SIG-M5 (cell line): ENCODE measurements at places on chromosomes 16 and 17.

GRCh38 chr17:63035271-63035670 is 69.2 kb downstream of the TANC2 start:
- no peak for DNase-seq

DNA sequence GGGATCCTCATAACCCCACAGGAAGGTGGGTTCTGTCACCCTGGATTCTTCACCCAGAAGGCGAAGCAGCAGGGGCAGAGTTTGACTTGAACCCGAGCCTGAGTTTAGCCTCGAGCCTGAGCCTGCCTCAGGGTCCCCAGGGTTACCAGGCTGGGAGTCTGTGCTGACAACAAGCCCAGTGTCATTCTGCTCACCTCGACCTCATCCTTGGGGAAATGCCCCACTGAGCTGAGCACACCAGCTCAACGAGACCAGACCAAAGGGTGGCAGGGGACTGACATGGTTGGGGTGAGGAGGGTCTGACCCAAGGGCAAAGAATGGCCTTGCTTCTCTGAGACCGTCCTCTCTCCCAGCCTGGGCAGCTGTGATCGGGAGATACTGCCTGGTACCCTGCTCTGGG is 20.2 kb downstream of the CACNG4 start:
- DNase-seq: no peak

DNA sequence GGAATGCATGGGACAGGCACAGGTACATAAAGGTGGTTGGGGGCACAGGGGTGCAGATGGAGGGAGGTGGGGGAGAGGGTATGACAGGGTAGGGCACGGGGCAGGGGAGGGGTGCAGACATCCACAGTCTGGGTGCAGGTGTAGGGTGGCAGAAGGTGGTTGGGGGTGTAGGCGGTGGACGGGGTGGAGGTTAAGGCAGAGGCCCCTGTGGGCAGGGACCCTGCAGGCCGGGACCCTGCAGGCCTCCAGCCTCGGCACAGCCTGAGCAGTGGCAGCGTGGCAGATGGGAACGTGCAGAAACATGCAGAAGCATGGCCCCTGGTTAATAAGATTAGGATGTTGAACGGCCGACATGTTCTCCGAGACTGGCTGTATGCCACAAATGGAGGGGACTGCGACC is 115.2 kb downstream of the RBFOX3 start:
- DNase-seq: no peak

- DNase-seq: no peak
These were observed 3.0 kb downstream of the CORO1A start for GRCh38 chr16:30186444-30186781.

DNA sequence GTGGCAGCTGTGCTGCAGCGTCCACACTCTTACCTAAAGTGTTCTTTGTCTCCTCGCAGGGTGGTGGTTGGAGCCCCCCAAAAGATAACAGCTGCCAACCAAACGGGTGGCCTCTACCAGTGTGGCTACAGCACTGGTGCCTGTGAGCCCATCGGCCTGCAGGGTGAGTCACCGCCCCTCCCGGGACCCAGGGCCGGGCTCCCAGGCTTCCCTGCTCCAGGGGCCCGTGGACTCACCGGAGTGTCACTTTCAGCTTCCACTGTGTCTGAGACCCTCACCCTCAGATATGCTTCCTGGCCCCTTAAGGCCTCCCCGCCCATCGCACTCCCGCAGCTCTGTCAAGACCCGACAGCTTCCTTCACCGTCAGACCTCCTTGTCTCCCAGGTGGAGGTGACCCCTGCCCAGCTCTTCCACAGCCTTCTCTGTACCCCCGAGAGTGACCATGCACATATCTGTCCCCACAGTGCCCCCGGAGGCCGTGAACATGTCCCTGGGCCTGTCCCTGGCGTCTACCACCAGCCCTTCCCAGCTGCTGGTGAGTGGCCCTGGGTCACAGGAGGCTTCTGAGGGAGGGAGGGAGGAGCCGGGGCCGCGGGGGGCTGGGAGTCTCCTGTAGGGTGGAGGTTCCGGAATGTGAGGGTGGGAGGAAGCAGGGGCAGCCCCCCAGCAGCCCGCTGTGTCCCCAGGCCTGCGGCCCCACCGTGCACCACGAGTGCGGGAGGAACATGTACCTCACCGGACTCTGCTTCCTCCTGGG is 1.8 kb downstream of the ITGAX start:
- DNase-seq: no peak

DNA sequence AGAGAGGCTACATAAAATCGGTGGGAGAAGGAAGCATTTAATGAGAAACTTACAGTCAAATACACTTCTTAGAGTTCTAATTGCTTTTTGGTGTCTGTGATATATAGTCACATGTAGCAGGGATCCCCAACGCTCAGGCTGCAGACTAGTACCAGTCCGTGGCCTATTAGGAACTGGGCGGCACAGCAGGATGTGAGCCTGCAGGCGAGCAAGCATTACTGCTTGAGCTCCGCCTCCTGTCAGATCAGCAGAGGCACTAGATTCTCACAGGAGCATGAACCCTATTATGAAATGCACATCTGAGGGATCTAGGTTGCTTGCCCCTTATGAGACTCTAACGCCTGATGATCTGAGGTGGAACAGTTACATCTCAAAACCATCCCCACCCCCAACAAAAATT is 158.5 kb downstream of the TANC2 start:
- DNase-seq: no peak

DNA sequence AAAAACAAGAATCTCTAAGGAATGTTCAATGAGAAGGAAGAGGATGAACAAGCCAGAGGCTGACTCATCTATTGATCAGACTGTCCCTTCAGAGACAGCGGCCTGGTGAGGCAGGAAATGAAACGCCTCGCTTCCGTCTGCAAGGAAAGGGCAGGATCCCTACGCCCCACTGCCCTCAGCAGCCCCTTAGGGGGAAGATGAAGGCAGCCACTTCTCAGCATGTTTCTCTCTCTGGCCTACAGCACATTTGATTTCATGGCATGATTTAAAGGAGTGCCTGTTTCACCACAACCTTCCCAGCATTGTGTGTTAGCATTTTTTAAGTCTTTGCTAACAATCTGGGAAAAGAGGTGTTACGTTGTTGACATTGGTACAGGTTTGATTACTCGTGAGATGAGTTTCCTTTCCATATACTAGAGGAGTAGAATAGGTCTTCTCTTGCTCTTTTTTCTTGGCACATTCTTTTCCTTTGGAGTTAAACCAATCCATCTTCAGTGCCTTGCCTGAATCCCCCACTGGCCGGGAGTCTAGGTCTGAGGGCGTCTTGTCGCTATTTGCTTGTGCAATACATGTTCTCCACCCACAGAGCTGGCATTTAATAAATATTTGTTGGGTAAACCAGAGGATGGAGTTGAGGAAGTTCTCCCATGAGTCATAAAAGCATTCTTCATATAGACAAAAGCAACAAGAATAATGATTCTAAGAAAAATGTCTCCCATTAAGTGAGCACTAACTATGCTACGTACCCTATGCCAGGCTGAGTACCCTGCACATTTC is 47.4 kb downstream of the RBFOX3 start:
- DNase-seq: no peak

- no peak for DNase-seq
These were observed 26.8 kb downstream of the GAS7 start for GRCh38 chr17:10171581-10171981.

DNA sequence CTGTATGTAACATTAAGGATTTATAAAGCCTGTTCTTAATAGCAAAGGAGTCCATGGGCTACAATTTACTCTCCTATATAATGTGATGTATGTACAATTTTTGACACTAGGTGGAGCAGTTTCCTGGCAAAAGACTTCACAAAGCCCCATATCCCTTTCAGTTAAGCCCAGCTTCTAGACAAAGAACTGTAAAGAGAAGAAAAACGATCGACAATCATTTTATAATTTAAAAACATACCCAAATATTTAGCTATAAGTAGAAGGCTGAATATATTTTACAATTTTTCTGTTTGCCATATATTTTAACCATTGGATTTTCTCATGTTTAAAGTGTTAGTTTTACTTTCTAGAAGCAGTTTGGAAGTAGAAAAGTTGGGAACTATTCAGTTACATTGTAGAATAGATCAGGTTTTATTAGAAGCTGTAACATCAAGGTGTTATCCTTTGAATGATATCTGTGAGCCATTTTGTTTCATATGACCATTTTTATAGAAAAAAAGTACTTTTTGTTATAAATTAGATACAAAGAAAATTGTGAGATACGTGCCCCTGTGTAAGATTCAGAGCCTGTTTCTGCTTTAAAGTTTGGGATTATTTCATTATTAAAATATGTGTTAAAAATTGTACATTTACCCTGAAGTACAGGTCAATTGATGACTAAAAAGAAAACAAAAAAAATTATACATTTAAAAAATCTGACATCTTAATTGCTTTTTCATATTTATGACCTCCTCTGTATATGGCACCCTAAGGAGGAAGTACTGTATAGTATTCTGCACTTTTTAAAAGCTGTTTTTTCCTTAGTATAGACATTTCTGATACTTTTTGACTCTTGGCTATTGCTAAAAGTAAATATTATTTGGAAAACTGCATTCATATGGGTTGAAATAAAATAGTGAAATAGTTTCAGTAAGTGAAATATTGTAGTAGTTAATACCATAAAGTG is 46.3 kb downstream of the VMP1 start:
- peak; percentile 39 for DNase-seq

DNA sequence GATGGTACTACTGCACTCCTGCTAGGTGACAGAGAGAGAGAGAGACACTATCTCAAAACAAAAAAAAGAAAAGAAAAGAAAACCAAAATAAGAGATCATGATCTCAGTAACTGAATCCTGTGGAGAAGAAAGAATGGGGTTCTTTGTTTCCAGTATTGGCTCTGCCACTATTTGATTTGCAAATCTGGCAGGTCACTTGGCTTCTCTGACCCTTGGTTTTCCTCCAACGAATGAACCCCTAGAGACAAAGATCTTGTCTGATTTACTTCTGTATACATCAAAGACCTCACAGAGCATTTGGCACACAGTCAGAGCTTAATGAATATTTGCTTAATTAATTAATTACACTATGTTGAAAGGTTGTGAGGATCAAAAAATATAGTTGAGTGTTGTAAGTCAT is 47.9 kb upstream of the NLK start:
- no peak for DNase-seq
